Ecto neural progenitor cell (in vitro differentiated cells): ENCODE measurements at places on chromosomes 3 and 15.

DNA sequence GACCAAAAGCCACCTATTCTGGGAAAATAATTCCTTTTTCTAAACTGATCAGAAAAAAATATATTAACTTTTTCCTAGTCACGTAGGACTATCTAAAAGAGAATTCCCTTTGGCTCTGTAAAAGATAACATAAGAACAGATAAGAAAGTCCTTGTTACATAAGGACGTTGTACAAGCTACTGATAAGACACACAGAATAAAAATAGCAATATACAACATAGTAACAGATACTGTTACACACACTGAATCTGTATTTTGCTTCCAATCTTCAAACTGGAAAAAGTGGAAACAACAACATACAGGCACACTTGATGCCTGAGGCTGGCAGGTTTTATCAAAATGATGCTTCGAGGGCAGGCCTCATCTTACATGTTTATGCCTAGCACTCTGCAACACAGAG, 59.8 kb downstream of the SNX4 start:
- DNase-seq: no peak

- no peak for DNase-seq
Measured at GRCh38 chr3:16026753-16027152, 147.7 kb upstream of the GALNT15 start.

DNA sequence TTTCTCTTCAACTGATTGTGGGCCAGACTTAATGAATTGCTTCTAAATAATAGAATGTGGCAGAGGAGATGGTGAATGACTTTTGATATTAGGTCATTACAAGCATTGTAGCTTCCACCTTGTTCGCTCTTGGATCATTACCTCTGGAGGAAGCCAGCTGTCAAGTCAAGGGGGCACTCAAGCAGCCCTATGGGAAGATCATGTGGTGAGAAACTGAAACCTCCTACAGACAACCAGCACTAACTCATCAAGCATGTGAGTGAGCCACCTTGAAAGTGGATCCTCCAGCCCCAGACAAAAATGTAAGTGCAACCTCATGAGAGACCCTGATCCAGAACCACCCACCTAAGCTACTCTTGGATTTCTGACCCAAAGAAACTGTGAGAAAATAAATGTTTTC, 109.8 kb upstream of the TBC1D5 start:
- no peak for DNase-seq

DNA sequence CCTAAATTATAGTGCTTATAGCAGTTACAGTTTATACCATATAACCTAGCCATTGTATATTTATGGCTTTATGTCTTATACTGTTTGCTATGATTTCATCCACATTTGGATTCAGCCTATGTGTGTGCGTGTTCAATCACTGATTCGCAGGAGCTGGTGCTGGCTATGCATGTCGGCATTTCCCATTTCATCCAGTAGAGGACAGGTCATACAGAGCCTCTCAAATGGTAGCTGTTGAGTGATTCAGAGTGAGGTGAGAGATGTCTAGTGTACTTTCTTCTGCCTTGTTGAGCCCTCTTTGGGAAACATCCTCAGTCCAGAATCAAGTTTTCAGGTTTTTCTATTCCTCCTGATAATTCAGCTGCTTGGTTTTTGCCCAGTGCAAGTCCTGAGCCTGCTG, 76.1 kb downstream of the FRMD4B start:
- no peak for DNase-seq

DNA sequence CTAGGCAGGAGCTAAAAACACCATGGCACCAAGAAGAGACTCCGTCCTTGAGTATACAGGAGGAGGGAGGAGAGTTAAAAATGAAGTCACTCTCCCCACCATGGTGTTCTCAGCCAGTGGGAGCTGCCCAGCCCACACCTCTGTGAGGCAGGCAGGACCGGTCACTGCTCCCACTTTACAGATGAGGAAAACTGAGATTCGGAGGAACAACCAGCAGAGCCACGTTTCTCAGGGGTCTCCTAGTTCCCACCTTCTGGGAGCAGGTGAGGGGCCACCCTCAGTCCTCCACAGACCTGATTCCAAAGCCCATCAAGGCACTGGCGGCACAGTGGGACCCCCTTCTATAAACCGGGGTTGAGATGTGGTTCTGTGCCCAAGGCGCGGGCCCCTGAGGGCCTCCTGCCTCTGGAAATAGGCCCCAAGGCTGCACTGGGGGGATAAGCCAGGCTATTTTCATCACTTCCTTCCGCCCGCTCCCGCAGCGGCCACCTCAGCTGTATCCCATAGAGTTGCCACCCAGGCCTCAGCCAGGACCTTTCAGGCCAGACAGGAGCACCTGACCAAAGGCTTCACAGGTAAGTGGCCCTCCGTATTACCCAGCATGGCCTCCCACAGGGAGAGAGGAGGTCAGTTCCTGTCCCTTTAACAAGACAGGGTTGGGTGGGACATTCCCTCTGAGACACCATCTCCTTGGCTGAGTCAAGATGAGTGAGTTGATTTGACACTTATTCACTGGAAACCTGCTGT, at the start of gene GP9:
GP9 (plus strand) TSS at position 504 of the 747 bp plus-strand sequence. CDS start 961 bp downstream, outside the sequence.
- no peak for DNase-seq

- DNase-seq: no peak
Measured at GRCh38 chr15:63818191-63818590, 15.6 kb downstream of the HERC1 start.

DNA sequence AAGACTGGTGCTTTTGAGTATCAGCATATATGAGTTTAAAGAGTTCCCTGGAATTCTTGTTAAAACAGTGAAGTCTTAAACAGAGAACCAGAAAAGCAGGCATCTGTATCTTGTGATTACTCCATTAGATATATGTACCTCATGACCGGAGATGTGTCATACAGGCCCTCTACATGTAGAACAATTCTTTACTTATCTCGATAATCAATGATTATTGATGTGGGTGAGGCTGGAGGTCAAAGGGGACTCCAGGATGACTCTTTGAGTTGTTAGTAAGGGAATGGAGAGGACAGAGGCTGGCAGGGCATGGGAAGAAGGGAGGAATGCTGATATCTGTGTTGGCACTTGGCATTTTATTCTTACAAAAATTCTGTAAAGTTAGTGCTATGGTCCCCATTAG, 155.7 kb downstream of the GAP43 start:
- DNase-seq: no peak

- no peak for DNase-seq
Measured at GRCh38 chr3:107892955-107893624, 197.7 kb downstream of the CD47 start.

GRCh38 chr15:62552444-62552843, 387.4 kb upstream of the C2CD4B start:
- DNase-seq: no peak
